ENCODE measurements at places on chromosomes 6 and 20.
A peak's percentile ranks its signal among the peaks of the same experiment; 100 is the strongest.

GRCh38 chr6:28081486-28081751 is 1.1 kb downstream of the ZNF165 start:
- DNase-seq: peak; percentile 1

- DNase-seq: no peak
Measured at GRCh38 chr20:57112448-57112847, 154.0 kb downstream of the BMP7 start.

DNA sequence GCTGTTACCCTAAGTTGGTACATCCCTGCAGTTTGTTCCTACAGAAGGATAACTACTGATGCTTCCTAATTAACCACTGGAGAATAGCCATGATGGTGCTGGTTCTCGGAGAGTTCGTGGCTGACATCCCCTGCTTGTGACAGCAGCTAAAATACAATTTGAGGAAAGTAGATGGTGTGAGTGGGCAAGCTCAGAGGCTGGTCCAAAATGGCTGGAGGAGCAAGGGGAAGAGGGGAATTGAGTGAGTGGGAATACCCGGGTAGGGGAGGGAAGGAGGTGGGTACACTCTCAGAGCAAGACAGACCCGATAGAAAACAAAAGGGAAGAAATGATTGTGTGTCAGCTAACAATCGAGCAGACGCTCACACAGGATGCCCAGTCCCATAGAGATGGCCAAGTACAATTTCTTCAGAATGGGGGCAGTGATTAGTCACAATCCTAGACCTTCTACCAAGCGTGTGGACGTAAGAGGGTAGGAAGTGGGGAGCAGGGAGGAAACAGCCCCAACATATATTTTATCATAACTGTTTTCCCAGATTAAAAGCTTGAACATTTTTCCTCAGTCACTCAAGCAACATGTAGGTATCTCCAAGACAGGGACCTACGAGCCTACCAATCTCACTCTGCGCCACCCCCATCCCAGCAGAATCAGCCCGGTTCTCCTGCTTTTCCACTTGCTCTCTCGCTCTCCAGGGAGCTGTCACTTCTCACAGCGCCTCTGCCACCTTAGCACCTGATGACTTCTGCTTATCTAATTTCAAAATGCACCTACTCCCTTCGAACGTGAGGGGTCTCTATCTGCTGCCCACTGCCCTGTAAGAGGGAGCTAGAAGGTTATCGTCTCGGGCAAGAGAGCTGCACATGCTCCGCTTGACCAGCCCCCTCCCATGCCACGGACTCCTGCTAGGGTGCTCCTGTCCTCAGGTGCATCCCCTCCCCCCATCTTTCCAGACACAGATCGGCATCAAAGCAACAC is 26.2 kb downstream of the RIPOR2 start:
- DNase-seq: no peak

DNA sequence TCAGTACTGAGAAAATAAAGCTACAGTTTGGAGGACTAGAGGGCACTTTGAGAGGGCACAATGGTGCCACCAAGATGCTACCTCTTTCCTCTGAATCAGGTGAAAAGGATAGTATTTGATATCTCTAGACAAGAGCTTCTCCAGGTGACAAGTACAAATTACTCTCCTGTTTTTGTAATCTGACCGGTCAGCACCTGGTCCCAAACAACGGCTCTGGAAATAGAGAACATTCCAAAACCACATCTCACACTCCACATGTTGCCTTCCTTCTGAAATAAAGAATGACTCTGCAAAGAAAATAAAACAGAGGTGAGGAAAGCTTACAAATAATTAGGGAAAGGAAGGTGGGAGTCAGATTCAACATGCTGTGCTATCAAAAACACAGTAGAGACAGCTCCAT is 51.3 kb upstream of the CITED2 start:
- DNase-seq: no peak

- DNase-seq: no peak
Measured at GRCh38 chr6:158960026-158960425, 40.0 kb downstream of the RSPH3 start.

GRCh38 chr6:38554700-38555413 is 84.9 kb downstream of the BTBD9 start:
- no peak for DNase-seq

- no peak for DNase-seq
Measured at GRCh38 chr20:48986899-48987298, 59.2 kb upstream of the CSE1L start.

- DNase-seq: no peak
Measured at GRCh38 chr6:56076033-56076432, 171.3 kb downstream of the COL21A1 start.

- DNase-seq: no peak
Measured at GRCh38 chr6:23647045-23647444, 479.0 kb upstream of the NRSN1 start.

DNA sequence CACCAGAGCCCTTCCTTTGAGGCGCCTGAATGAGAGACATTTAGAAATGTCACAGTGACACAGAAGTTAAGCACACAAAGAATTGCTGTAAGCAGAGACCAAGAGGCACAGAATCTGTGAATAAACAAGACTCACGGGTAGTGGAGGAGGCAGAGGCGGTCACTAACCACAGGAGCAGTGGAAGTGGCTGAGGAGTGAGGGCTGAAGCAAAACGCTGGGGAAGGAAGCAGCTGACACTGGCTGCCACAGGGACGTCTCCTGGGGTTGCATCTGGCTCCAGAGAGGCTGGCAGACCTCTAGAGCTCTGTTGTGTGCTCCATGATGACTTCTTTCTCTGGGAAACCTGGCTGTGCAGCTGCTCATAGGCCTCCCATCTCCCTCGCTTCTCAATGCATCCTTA is 65.0 kb upstream of the SLC2A12 start:
- DNase-seq: no peak

GRCh38 chr6:136527831-136528230 is 22.4 kb downstream of the MAP7 start:
- no peak for DNase-seq

DNA sequence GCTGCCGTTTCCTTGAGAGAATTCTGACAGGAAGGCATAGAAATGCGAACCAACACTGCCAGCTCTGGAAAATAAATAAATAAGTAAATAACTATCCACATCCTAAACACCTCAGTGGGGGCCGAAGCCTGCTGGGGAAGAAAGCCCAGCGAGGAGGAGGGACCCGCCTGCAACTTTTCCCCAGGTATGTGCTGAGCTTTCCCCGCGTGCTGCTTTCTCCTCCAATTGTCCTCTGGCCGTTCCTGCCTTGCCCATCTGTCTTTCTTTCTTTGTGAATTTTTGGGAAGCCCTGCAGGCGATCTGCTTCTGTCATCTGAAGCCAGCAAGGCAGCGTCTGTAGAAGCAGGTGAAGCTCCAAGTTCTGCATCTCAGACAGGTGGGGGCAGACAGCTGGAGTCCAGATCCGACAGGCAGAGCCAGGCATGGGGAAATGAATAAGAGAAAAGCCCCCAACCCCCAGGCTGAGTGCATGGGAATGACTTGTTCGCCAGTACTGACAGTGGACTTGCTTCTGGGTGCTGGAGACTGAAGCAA is 49.2 kb upstream of the IL17A start:
- DNase-seq: no peak

Measured in stimulated activated CD4-positive, alpha-beta T cell treated with anti-CD3 and anti-CD28 coated beads, TNF-alpha, amount 100 ng/mL, for 24 hours (primary cell).